Bronchial epithelial cell (primary cell): ENCODE measurements at places on chromosomes 1 and 21. TPM values are rescaled to one million over a fixed set of nuclear protein-coding genes. Genes with fewer than 3 reads are reported as not detected.

AMPD1 gene
- 0.13 TPM in 1 of 2 replicates, not detected in the other for total RNA-seq

OR2T11 gene
- not detected in 2 replicates for total RNA-seq

COL9A2 gene
- under 0.01 and 0.13 TPM in 2 replicates for total RNA-seq

SHE gene
- under 0.01 TPM in 1 of 2 replicates, not detected in the other for total RNA-seq

CCDC190 gene
- not detected in 2 replicates for total RNA-seq

SH3GLB1 gene
- total RNA-seq, result 21.3 and 31.2 TPM in 2 replicates

PDZK1 gene
- total RNA-seq, result under 0.01 and 0.26 TPM in 2 replicates

EXTL2 gene
- total RNA-seq, result 1.3 and 2.6 TPM in 2 replicates

PTPN22 gene
- under 0.01 and 0.26 TPM in 2 replicates for total RNA-seq

CLDN14 gene
- total RNA-seq, result not detected in 2 replicates

B3GALT2 gene
- not detected in 2 replicates for total RNA-seq

ANGPTL1 gene
- total RNA-seq, result not detected in 2 replicates

B3GALT5 gene
- total RNA-seq, result under 0.01 and 0.90 TPM in 2 replicates

NHLH2 gene
- 0.13 and 0.26 TPM in 2 replicates for total RNA-seq

SYT6 gene
- total RNA-seq, result not detected in 2 replicates

TFF2 gene
- total RNA-seq, result not detected in 2 replicates

ATP6V1G3 gene
- not detected in 2 replicates for total RNA-seq

PAPPA2 gene
- total RNA-seq, result 5.1 and 8.7 TPM in 2 replicates

SPATA1 gene
- 0.26 and 0.38 TPM in 2 replicates for total RNA-seq

CELA2A gene
- not detected in 2 replicates for total RNA-seq

KDM5B gene
- total RNA-seq, result 74.0 and 102 TPM in 2 replicates

TMEM51 gene
- total RNA-seq, result 5.3 and 6.4 TPM in 2 replicates

RNU5D-1 gene
- not detected in 2 replicates for total RNA-seq

AK5 gene
- not detected in 2 replicates for total RNA-seq

PAFAH2 gene
- 11.3 and 20.7 TPM in 2 replicates for total RNA-seq

SLC9C2 gene
- not detected in 2 replicates for total RNA-seq

AIRE gene
- not detected in 2 replicates for total RNA-seq

SPATA45 gene
- not detected in 2 replicates for total RNA-seq

CLIC4 gene
- total RNA-seq, result 120 and 141 TPM in 2 replicates
